ENCODE measurements at places on chromosomes 11 and 22. TPM values are rescaled to one million over a fixed set of nuclear protein-coding genes. Genes with fewer than 3 reads are reported as not detected.

The FOSL1 gene
- 1.3 TPM for total RNA-seq

The MAP6 gene
- 0.26 TPM for total RNA-seq

The KCNJ1 gene
- total RNA-seq: not detected

The SERHL2 gene
- 0.69 TPM for total RNA-seq

The RRP8 gene
- 14.6 TPM for total RNA-seq

The APOA1 gene
- 1.2 TPM for total RNA-seq

The ARL2 gene
- 66.4 TPM for total RNA-seq

The SEPTIN5 gene
- 2.3 TPM for total RNA-seq

The MOGAT2 gene
- not detected for total RNA-seq

The SYT13 gene
- total RNA-seq: 1.4 TPM

The CAT gene
- total RNA-seq: 30.2 TPM

The SCN3B gene
- total RNA-seq: 34.1 TPM

The SHANK3 gene
- 223 TPM for total RNA-seq

The PPFIA1 gene
- total RNA-seq: 52.3 TPM

The CASP1 gene
- not detected for total RNA-seq

The DDI1 gene
- total RNA-seq: not detected

The DERL3 gene
- total RNA-seq: 1.3 TPM

The ART1 gene
- not detected for total RNA-seq

The FAM76B gene
- 24.2 TPM for total RNA-seq
